Activated effector memory CD4-positive, alpha-beta T cell treated with anti-CD3 and anti-CD28 coated beads, Interleukin-2, amount 50 U/mL, for 16 hours (primary cell): ENCODE measurements at places on chromosomes 7 and 10.

DNA sequence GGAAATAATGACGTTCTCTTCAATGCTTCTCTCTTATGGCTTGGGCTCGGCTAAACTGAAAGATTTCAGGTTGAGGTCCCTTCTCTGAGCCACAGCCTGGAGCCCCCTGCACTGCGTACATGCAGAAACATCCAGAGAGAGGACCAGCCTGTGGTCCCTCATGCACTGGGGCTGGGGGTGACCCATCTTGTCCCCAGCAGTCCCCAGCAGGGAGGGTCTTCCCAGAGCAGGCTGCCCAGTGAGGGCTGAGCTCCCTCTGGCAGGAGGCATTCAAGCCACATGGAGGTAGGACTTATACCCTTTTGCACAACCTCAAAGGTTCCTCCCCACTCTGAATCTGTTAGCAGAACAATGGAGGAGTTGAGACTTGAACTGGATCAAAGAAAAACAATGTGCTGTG, 7.4 kb downstream of the GDF10 start:
- DNase-seq = no peak

DNA sequence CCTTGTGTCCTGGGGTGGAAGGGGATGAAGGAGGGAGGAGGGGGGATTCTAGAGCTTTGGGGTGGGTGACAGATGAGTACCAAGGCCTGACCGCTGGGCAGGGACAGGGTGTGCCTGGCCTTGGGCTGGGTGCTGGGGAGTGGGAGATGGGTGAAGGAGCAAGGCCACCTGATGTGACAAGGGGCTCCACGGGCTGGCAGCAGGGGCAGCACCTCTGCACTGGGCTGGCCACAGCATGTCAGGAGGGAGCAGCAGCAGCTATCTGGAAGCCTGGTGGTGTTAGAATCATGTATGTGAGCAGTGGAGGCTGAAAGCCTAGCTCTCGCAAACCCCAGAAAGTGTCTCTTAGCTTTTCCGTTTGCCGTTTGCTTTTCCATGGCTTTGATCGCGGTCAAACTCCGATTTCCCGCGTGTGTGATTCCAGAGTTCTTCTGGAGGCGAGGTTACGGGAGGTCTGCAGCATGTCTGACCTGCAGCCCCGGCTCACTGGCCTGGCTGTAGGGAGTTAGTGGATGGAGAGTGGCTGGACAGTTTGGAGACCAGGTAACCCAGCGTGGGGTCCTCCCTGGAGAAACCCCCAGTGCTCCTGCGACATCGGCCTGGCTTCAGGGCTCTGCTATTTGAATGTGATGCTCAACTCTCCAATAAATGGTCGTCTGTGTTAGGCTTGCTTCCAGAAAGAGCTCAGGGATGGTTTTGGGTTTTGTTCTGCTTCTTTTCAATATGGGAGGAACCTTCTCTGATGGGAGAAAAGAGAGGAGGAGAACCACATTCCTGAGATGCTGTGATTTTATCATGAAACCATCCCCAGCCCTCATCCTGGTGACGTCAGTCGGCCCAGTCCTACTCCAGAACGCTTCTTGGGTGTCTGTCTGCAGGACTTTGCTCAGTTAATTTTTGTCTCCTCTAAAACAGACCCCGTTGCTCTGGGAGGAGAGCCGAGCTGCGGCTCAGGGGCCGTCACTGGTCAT, 105.5 kb downstream of the CUX1 start:
- no peak for DNase-seq

- no peak for DNase-seq
These were observed 146.0 kb upstream of the AGR3 start for GRCh38 chr7:17027789-17028152.

DNA sequence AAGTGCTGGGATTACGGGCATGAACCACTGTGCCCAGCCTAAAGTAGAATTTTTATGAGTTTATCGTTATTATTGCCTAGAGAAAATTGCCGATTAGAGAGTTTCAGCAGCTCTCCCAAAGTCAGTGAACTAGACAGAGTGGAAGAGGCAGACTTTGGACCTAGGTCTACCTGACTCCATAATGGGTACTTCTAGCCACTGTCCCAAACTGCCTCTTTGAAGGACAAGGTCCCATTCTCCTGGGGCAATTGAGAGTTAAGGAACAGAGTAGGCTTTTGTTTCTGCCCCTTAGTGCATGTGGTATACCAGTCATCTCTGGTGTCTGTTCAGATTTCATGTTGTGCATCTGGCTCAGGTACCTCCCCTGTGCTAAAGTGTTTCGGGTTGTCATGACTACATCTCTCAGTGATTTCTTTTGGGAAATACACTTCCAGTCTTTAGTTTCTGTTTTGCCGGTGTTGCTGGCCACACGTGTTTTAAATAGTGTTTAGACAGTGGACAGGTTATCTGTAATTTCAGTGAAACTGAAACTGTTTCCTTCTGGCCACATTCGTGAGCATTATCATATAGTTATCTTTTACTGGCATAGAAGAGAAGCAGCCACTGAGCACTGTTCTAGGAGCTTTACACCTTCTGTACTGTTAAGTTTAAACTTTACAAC, 4.7 kb downstream of the TMEM236 start:
- no peak for DNase-seq

GRCh38 chr10:123998197-123999141, 94.9 kb downstream of the CHST15 start:
- DNase-seq = no peak

GRCh38 chr10:121526801-121527221, 71.4 kb downstream of the FGFR2 start:
- no peak for DNase-seq

DNA sequence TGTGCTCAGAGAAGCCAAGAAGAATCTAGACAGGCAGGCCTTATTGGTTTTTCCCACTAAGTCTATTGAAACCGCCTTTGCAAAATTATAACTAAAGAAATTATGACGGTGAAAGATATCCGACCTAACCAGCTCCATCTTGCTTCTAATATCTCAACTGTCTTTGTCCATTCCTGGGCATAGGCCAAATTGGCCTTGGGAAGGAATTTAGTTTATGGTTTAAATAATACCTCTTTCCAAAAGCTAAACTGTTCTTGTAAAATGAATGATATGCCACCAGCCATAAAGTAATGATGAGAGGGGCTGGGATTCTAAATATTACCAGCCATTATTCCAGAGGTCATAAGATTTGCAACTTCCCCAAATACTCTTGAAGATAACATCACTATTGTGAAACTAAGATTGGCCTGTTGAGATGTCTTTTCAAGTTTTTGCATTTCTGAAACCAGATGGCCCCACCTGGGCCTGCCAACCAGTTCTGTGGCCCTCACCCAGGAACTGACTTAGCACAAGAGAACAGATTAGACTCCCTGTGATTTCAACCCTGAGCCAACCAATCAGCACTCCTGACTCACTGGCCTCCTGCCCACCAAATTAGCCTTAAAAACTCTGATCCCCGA, 41.2 kb upstream of the SLC35G1 start:
- DNase-seq = no peak

DNA sequence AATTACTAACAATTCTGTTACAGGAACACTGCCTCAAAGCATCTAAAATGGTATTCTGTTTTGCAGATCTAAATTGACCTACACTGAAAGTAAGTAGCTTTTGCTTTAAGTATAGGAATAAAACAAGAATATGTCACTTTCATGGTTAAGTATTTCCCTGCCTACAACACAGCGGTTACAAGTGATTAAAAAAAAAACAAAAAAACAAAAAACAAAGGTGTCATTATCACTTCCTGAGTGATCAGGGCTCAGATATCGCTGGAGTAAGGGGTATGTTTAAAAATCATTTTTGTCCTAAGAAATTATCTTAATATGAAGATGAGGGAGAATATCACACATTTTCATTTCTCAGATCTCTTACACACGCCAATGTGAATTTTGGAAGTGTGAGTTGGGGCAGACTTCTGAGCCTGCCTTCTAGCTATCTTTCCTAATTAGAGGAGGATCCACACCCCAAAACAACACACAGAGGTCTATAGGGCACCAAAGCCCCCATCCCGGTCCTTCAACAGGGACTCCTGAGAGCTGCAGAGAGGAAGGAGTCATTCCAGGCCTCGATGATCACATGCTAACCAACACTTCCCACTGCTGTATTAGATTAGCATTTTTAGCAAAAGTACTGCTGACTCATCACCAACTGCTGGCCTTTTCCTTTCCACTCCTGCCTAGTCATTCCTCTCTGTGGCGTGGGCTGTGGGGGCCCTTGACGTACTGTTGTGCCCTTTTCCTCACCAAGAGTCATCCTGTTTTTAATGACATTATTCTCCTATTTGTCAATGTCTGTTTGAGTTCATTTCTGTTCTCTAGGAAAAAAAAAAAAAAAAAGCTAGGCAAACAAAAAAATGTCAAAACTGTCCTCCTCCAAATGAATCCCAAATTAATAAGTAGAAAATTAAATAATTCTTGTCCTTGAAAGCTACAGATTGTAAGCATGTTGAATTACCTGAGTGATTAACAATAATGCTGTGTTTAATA, 31.2 kb downstream of the PRTFDC1 start:
- peak; percentile 86 for DNase-seq

DNA sequence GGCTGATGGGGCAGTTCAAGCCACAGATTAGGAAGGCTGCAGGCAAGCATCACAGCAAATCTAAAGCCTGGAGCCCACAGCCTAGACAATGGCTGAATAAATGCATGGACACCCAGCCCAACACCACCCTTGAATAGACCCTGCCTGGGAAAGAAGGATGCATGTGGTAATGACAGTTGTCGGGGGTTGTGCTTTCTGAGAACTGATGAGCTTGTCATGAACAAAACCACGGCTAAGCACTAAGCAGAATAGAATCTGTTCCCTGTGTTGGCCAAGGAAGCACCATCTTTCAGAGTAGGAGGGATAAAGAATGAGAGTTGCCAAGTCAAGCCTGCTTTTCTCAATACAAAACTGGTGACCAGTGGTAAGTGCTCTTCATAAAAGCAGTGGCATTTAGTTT, 66.1 kb upstream of the JCAD start:
- DNase-seq = no peak

GRCh38 chr7:5187605-5188004, 2.4 kb upstream of the WIPI2 start:
- no peak for DNase-seq

DNA sequence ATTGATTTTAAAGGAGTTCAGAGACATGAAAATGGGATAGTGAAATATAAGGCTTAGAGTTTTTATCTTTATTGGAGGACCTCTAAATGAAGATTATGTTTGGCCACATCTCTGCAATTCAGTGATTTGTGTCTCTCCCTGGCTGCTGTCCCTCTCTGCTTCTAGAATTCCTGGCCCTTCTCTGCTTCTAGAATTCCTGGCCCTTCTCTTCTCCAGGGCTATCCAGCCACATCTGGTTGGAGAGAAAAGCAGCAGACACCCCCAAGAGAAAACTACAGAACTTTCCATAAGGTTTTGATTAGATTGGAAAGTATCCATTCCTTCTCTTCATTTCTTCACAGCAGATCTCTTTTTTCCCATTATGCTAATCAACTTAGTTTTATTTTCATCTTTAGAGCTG, 135.5 kb downstream of the NPY start:
- DNase-seq = no peak

DNA sequence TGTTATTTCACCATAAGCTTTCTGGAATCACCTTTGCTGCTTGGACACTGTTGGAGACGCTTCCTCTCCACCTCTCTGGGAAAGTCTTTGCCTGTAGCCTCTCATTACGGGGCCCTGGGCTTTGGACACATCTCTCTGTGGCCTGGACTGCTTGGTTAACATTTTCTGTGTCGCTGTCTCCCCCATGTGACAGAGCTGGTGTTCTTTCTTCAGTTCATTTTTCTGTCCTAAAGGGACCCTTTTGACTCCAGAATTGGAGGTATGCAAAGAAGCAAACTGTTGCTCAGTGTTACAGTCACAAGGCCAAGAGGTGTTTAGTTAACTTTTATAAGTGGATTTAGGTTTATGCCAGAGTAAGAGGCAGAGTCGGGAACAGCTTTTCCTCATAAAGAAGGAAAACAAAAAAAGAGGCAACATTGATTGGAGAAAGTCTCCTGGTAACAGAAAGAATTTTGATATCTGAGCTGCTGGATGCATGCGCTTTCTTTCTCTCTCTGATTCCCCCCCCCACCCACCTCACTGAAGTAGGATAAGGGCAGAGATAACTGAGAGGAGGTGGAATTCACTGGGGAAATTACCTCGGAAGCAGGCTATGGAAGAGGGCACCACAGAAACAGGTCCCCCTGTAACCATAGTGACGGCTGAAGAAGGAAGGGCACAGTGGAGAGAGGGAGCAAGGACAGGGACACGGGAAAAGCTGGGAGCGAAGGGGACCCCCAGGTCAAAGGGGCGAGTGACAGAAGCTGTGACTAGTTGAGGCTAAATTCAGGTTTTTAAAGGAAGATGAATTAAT, 57.8 kb downstream of the LGI1 start:
- no peak for DNase-seq

- DNase-seq = no peak
These were observed 65.9 kb upstream of the LRRN3 start for GRCh38 chr7:111025006-111025405.

GRCh38 chr10:123721441-123722049, 55.4 kb downstream of the GPR26 start:
- DNase-seq = no peak

GRCh38 chr10:111875725-111876124, 307.8 kb downstream of the GPAM start:
- no peak for DNase-seq
